ENCODE measurements at places on chromosomes 4 and X.

DNA sequence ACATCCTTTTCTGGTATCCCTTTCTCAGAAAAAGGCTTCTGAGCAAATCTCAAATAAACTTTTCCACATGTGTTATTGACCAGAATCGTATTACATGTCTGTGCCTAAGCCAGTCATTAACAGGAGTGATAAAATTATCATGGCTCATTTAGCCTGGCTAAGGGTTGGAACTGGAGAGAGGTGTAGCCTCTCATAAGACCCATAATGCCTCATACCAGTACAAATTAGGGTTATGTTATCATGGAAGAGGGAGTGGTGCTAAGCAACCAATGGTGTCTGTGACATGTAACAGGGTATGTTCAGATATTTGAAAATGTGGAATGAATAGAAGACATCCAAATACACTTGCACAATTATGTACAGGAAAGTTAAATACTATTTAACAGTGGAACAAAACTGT lies 99.6 kb upstream of the CCDC160 start:
- no peak for DNase-seq

- peak; percentile 78 for DNase-seq
Measured at GRCh38 chrX:13223868-13224567, 95.8 kb downstream of the ATXN3L start.

DNA sequence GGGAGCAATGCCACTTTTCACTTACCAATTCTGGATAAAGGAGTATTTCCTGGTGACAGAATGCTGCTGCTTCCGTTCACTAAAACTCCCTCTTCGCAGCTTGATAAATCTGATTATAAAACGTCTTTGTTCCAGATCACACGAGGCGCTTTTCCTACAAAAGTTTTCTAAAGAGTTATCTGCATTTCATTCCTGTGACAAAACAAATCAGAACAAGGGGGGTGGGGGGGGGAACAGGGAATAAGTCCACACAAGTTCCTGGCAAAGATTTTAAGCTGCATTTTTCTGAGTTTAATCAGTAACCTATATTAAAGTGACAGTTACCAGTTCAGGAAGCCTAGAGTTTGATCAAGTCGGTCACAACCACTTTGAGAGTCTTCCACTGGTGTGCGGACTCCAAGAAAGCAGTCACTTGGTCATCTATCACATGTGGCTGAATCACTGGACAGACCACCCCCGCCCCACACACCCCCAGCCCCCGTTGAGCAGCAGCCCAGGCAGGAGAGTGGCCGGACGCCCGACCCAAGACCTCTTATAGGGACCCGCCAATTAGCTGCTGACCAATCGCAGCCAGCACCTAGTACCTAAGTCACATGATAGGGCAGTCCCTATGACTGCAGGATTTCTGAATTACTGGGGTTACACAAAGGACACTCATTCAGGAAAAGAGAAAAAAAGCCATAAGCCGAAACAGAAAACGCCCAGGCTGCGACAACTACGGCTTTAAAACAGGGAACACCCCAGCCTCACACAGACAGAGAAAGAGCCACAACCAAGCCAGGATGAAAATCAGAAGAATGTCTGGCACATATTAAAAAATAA lies 569.3 kb upstream of the DIPK2B start:
- DNase-seq, result peak; percentile 74

GRCh38 chr4:27154706-27155105 lies 294.1 kb downstream of the STIM2 start:
- peak; percentile 97 for DNase-seq

DNA sequence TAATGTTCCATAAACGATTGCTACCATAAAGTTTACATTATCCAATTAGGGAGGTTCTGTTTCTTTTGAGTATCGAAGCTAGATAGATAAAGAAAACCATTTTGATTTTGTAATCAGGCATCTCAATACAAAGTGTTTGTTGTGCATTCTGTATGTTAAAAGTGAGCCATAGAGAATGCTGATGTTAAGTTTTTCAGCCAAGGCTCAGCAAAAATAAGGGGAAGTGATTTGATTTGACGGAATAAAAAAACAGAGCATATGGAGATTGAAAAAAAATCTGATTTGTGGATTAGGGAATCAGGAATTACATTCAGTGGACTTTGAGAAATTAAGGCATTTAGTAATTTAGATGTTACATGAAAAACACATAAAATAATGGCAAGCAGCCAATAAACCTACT lies 314.8 kb downstream of the PPP3CA start:
- no peak for DNase-seq

DNA sequence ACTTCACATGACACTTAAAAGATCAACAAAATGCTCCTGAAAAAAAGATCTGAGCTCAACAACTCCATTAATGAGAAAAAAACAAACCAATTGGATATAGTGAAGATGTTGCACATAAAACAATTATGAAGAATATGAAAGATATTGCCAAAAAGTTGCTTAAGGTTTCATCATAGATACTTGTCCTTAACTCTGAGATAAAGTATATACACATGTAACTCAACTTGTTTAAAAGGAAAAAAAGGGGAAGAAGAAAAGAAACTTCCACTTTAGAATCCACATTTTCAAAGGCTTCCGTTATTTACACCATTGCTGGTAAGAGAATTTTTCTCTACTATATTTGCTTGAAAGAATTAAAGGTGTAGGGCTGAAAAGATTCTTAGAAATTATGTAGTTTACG lies 2.7 kb downstream of the AFAP1 start:
- DNase-seq, result no peak

All from skeletal muscle cell (primary cell).